ENCODE measurements at places on chromosomes 13 and 19.

GRCh38 chr13:39379118-39379517, 223.9 kb downstream of the LHFPL6 start:
- DNase-seq, result no peak

DNA sequence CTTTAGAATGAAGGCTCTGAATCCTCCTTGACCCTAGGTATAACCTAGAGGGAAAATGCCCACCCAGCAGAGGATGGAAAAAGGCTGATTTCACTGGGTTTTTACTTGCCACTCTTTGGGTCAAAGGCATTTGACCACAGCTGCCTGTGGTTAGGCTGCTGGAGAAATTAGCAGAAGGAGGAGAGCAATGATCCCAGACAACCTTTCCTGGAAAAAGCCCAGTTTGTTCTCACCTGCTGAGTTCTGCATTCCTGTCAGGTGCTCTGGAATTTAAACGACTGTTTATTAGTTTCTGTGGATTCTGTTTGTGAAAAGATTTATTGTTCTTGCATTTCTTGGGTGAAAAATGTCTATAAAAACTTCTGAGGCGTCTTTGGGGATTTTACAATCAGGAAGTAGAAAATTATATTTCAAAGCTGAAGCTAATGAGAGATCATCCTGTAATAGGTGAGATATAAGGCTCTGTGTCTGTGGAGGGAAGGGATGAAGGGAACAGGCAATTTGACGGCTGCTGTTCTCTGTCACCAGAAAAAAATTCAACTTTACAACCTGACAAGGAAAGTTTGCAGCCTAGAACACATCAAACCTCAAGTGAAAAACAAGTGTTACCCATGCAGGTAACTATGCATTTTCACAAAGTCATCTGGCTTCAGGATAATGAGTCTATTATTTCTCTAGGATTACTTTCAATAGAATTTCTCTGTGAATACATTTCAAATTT, 519.7 kb downstream of the DIAPH3 start:
- no peak for DNase-seq

DNA sequence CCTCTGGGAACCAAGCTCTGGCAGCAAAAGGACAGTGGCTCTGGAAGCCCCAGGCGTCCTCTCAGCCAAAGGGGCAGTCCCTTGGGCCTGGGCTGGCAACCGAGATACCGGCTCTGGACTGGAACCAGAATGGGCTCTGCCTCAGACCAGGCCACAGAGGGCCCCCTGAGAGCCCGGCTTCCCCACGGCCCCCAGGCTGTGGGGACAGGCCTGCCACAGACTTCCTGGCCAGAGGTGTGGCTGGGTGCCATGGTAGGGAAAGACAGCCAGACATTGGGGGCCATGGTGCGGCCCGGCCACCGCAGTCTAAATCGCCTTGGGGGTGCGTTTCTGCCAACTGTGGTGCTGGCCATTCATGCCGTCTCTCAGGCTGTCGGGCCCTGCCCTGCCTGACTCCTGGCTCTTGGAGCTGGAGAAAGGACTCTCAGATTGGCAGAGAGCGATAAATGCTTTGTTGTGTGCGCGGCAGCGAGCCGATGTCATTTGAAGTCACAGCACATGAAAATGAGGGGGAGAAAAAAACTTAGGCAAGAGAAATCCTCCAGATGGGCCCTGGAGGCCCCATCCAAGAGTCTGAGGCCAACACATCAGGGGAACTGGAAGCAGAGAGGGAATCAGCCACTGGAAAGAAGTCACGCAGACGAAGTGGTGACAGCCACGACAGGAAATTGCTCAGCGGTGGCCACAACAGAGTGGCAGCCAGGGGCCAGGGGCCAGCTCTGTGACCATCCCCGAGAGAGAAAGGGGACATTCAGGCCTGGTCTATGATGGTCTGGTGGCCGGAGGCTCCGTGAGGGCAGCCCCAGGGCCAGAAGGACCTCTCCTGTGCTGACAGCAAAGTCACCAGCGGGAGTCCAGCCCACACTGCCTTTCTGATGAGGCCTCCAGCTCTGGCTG, 26.5 kb downstream of the SH3GL1 start:
- DNase-seq, result no peak

GRCh38 chr13:95156208-95156607, 145.0 kb downstream of the ABCC4 start:
- no peak for DNase-seq

- no peak for DNase-seq
These were observed 20.0 kb downstream of the F2RL3 start for GRCh38 chr19:16908759-16909158.

- no peak for DNase-seq
These were observed 7.2 kb downstream of the SLITRK5 start for GRCh38 chr13:87678372-87678752.

- DNase-seq, result no peak
These were observed 68.8 kb downstream of the LNX2 start for GRCh38 chr13:27551562-27551961.

DNA sequence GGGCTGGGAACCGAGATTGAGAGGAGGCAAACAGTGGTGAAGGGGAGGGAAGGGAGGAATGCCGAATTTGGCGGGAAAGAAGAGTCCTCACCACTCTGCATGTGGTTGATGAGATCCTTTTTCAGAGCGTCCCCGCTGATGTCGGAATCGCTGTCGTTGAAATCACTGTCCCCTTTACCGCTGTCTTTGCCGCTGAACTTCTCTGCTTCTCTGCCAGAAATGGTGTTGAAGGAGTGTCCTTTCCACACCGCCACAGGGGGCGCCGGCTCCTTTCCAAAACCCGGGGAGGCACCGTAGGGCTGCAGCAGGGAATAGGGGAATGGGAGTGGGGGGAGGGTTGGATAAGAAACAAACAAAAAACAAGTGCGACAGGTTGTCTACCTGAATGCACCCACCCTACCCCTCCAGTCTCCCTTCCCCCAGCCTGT, 3.1 kb downstream of the PCDH8 start:
- DNase-seq, result no peak

DNA sequence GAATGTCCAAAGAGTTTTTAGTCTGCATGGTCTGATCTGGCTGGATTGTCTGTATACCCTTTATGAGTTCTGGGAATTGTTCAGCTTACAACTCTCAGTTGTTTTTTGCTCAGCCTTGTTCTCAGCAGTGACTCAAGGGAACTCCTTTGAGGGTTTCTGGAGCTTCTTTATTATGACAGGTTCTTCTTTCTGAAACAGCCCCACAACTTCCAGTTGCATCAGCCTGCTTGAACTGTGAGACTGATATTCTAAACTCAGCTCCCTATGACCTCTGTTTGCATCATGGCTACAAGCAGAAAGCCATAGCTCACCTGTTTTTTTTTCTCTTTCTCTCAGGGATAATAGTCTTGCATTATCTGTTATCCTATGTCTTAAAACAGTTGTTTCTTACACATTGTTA, 85.0 kb downstream of the TDRD3 start:
- DNase-seq, result no peak

DNA sequence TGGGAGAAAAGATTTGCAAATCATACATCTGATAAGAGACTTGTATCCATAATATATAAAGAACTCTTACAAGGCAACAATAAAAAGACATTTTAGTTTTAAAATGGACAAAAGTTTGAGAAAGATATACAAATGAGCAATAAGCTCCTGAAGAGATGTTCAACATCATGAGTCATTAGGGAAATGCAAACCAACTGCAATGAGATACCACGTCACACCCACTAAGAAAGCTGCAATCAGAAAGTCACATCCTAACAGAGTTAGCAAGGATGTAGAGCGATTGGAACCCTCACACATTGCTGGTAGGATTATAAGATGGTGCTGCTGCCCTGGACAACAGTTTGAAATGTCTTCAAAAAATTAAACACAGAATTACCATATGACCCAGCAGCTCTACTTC, 50.3 kb downstream of the GSX1 start:
- DNase-seq, result no peak

DNA sequence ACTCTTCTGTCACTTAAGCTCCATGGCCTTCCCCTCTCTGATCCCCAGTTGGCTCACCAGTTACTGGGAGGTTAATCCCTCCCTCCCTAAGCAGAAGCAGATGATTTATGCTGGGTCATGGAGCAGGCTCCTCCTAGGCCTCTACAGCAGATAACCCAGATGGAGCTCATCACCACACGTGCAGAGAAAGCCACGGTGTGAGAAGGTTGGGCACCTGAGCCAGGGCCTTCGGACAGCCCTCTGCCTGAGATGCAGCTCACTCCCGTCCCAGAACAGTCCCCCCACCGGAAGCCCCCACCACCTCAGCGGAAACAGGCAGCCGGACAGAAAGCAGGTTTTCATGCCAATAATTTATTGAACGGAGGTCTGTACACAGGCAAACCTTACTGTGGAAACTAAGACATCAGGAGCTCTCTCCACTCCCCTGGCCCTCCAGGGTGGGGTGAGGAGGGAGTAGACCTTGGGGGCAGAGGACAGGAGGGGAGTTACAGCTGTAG, 9.8 kb downstream of the ZNF526 start:
- DNase-seq, result no peak

DNA sequence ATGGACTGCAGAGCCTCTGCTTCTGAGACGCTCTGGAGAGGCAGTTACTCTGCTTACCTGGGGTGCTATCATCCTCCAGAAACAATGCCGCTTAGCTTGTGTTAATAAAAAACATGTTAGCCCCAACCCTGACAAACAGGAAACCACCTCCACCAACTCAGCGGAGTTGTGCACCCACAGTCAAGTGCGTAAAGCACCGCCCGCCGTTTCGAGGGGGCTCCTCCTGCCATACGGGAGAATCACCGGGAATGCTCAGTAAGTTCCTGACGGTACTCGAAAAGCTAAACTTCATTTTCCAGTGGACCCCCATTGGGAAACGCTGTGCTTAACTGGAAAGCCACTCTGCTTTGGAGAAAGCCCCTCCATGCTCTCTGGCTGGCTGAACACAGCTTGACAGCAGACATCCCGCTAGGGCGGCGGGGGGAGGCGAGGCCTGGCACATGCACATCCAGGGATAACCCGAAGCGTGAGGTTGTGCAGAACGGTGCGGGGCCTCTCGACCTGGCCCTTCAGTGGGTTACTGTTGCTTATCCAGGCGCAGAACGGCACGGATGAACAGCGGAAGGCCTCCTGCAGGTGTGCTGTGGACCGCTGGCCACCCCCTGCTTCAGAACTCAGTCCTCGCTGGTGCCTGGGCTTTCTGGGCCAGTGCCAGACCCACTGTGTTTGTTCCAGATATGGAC, 17.1 kb downstream of the GAS6 start:
- no peak for DNase-seq

DNA sequence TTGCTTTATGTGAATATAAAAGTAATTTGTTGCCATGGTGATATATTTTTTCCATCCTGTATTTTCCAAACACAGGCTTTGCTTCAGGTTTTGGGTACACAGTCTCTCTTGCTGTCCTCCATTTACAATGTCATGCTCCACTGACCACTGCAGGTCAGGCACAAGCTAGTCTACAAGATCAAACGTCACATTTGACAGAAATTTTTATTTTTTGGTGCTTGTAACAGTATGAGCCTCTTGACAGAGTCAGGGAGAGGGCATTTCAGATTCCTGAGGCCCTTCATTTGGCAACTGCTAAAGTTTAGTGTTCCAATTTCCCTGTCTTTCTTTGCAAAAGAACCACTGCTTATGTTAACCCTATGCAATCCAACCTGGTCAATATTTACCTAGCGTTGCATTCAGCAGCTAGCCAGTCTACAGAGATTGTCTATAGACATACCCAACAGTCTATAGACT, 175.0 kb downstream of the RFC3 start:
- no peak for DNase-seq

DNA sequence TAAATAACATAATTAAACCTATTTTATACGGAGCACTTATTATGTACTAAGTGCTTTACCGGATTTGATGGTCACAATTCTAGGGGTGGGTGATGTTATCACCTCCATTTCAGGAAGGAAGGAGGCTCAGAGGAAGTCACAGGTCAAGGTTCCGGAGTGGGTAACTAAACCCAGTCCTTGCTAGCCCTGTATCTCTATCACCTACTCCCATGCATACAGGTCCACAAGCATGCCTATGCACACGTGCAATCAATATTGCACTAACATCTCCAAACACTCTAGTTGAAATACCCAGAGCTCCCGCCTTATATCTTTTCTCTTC, 17.8 kb upstream of the FOSB start:
- no peak for DNase-seq

GRCh38 chr13:93304868-93305613, 78.4 kb downstream of the GPC6 start:
- DNase-seq, result no peak

DNA sequence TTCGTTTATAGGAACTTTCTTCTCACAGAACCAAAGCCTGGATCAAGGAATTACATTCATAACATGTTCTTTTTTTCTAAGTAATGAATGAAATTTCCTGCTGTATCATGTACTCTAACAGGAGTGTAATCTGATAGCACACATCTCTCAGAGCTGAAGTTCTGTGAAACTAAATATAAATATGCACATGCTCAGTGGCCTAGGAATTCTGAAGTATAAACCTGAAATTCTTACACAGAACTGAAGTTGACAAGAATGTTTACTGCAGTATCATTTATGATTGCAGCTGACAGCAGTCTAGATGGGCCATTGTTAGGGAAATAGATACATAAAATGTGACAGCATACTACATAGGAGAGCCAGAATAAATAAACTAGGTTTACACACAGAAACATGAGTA, 54.5 kb downstream of the USP12 start:
- no peak for DNase-seq

DNA sequence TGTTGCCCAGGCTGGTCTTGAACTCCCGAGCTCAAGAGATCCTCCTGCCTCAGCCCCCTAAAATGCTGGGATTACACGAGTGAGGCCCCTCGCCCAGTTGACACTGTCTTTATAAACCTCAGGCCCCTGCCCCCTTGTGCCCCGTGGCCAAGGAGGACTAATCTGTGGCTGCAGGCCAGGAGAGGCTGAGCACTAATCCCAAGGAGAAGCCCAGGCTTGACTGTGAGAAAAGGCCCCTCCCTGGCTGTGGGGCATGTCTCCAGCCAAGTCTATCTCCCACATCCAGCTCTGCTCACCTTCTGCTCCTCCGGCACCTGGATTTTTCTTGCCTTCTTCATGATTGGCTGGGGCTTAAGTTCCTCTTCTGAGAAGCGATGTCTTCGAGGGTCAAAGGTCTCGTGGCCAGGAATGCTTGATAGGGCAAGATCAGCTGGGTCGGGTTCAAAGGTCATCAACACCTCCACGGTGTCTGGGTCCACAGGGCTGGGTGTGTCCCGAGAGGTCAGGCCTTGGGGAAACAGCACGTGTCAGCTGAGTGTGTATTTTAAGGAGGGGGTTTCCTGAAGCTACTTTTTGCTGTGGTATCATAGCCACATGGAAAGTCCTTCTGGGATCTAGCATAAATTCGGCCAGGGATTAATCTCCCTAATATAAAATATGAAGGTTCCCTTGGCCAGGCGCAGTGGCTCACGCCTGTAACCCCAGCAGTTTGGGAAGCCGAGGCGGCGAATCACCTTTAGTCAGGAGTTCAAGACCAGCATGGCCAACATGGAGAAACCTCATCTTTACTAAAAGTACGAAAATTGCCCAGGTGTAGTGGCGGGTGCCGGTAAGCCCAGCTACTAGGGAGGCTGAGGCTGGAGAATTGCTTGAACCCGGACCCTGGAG, 3.8 kb downstream of the DBP start:
- no peak for DNase-seq

GRCh38 chr19:42105368-42105767, 26.9 kb downstream of the POU2F2 start:
- no peak for DNase-seq
